ENCODE measurements at places on chromosomes 5 and 9.

DNA sequence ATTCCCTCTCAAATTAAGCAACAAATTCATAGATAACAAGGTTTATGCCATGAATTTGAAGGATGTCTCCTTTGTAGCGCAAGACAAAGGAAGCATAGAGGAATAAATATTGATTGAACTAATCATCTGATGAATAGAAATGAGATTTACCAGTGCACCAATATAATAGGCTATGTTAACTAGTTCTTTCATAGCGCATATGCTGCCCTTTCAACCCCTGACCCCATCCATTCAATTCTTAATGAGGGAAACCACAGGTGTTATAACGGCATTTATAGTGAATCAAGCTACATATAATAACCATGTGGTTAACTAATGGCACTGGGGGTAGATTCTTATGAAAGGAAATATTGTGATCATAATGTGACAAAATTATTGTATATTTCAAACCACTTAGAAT lies 6.5 kb downstream of the RORB start:
- no peak for DNase-seq

DNA sequence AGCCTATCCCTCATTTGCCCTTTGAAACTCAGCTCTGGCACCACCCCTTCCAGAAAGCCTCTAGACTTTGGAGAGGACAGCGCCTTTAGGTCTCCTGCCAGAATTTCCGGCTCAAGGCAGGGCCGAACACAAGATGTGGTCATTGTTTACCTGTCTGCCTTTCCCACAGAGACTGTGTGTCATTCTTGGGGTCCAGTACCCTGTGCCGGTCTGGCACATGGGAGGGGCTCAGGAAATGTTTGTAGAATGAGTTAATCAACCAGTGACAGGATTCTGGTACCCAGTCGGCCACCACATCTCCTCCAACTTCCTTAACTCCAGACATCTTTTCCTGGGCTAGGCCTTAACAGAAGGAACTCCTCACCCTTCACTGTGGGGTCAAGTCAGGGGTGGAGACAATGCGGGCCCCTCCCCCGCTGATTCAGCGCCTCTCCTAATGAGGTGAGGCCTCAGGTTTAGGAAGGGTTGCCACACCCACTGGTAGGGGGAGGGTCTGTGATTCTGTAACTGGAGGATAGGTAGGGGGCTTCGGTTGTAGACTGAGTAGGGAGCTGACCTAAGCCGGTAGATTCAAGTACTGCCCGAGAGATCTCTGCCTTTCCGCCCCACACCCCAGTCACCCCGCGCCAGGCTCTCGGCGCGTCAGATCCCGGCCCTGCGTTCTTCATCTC lies 29.3 kb downstream of the PCDH1 start:
- no peak for DNase-seq

GRCh38 chr5:168642019-168642418 lies 62.9 kb upstream of the PANK3 start:
- DNase-seq: no peak

- no peak for DNase-seq
Observed at GRCh38 chr5:93193431-93194347, 387.3 kb downstream of the NR2F1-AS1 start.

GRCh38 chr5:53478411-53479044 lies 1.9 kb upstream of the FST start:
- DNase-seq: no peak

- DNase-seq: no peak
Observed at GRCh38 chr5:170308686-170309085, 11.1 kb upstream of the LCP2 start.

DNA sequence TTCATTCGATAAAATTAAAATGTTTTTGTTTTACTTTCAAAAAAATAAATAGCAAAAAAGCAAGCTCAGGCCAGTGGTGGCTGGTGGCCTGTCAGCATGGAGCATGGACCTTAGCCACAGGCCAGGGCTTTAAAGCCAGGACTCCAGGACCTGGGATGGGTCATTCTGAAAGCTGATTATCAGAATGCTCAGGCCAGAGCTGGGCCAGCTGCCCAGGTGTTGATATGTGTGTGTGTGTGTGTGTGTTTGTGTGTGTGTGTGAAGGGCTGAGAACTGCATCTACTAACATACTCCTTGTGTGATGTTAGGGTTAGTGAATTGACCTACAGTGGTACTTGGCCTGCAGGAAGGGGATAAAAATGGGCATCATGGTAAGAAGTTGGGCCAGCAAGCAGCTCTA lies 21.5 kb downstream of the PALM2AKAP2 start:
- DNase-seq: no peak

All from fibroblast of skin of left quadriceps (primary cell).